ENCODE measurements at places on chromosomes 11 and 22. TPM values are rescaled to one million over a fixed set of nuclear protein-coding genes. Genes with fewer than 3 reads are reported as not detected.

GRCh38 chr11:33013755-33014154, 1.9 kb upstream of the DEPDC7 start:
- no peak for DNase-seq

- no peak for DNase-seq
Measured at GRCh38 chr22:46659791-46660186, 39.6 kb downstream of the GRAMD4 start.

- DNase-seq = peak; percentile 19
Measured at GRCh38 chr11:131924457-131925201, 554.2 kb downstream of the NTM start.

DNA sequence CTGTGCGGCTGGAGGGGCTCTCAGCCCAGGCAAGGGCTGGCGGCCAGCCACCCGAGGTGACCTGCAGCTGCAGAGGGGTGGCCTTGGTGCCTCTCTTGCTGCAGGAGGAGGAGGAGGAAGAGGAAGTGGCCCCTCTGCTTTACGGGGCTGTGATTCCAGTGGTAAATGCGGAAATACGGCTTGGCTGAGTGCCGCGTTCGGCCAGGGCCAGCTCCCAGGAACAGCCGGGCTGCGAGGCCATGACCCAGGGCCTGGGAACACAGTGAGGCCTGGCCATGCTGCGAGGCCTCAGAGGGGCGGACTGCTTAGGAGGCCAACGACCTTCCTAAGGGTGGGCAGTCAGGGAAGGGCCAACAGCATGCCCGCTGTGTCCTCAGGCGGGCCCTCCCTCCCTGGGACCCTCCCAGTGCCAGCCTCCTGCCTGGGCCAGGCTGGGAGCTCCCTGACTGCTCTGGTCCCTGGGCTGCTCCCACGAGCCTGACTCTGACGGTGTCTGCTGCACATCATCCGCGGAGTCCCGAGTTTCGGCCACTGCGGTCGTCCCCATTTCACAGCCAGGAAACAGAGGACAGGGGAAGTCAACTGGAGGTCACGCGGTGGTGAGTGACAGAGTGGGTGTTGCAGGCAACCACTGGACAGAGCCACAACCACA, 20.8 kb upstream of the PPARA start:
- no peak for DNase-seq

- DNase-seq = no peak
Measured at GRCh38 chr11:111909378-111909777, 2.2 kb downstream of the CRYAB start.

GRCh38 chr11:117022526-117022925, 75.7 kb downstream of the SIK3 start:
- DNase-seq = no peak

DNA sequence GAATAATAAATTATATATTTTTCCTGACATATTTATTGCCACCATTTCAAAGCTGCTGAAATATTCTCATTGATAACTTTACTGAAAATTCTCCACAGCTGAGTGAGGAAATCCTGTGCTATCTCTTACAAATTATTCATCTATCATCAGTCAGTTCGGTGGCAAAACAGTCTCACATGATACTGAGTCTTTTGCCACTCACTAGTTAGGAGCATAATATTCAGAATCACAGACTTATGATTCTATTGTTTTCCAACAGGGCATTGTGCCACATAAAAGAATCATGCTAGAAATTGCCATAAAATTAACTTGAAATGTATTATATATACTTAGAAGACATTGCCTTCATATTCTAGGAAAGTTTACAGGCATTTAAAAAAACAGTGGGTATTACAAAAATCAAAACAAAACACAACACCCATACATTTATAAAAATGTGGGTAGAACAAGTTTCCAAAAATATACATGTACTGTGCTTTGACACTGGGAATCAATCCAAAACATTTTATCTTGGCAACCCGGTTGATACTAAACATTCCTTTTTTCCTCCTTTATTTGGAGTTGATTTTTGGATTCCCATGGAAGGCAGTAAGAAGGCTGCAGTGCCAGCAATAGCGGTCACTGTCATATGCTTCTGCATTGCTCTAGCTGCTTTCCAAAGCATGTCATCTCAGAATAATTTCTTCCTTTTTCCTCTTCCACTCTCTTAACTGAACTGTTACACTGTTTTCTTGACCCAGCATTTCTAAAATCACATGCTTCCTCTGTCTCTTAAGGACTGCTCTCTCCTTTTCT, 42.5 kb downstream of the ATG16L2 start:
- peak; percentile 94 for DNase-seq

- peak; percentile 34 for DNase-seq
Measured at GRCh38 chr22:49789289-49790141, 38.2 kb downstream of the BRD1 start.

DNA sequence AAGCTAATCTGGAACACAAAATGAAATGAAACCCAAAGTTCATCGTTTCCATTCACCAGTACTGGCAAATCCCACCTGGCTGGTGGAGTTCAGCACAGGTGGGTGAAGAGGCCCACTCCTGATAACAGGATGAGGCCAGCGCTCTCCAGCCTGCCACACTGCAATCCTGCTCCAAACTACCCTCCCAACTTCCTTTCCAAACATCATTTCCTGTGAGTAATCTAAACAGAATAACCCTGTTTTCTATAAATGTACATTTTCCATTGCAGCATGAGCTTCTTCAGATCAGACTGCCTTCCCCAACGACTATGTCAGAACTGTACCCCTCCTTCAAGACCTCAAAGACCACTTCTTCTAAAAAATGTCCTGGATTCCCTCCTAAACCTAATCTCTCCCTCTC, 15.9 kb upstream of the NFRKB start:
- peak; percentile 80 for DNase-seq

DNA sequence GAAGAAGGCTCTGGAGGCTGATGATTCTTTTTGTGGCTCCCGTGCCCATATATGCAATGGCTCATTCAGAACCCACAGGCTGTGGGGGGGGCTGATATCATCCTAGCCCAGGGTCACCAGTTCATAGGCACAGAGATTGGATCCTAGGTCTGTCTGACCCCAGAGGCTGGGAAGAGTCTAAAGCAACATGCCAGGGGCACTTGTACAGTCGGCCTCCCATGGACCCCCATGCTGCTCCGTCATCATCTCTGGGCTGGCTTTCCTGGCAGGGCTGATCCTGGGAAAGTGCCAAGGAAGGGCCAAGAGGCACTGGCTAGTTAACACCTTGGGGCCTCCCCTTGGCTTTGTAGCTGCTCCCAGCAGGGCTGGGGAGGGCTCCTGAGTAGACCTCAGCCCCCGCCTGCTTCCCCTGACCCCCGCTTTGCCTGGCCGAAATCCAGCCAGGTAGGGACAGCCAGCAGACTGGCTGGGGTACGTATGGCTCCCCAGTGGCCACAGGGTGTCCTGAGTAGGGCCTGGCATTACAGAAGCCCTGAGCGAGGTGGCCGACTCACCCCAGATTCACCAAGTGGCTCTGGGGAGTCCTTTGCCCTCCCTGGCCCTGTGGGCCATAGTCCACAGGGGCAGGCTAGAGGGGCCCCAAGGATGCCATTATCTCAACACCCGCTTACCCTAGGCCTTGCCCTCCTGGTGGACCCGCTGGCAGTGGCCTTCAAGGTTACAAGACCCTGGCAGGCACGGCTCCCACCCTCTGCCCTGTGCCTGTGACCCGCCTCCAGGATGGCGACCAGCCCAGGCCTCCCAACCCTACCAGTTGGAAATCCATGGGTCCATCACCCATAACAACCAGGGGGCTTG, 22.5 kb downstream of the FADS3 start:
- no peak for DNase-seq

DNA sequence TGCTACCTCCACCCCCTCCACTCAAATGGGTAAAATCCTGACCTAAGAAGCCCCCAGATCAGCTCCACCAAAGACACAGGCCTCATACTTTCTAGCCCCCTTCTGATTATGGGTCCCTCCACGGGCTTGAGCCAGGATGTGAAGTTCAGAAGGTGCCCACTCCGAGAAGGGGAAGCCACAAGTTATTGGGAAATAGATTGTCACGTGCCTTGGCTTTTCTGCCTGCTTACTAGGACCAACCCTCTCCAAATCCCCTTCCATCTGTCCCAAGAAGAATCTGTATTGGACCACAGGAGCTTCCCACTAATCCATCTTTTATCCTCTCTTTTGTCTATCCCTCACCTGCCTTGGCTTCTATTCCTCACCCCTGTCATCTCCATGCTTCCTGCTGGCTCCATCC, 3.0 kb upstream of the NRGN start:
- no peak for DNase-seq

- DNase-seq = peak; percentile 67
Measured at GRCh38 chr11:86818462-86819192, 18.3 kb downstream of the PRSS23 start.

DNA sequence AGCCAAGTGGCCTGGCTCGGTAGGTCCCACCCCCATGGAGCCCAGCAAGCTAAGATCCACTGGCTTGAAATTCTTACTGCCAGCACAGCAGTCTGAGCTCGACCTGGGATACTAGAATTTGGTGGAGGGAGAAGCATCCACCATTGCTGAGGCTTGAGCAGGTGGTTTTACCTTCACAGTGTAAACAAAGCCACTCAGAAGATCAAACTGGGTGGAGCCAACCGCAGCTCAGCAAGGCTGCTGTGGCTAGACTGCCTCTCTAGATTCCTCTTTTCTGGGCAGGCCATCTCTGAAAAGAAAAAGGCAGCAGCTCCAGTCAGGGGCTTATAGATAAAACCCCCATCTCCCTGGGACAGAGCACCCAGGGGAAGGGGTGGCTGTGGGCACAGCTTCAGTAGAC, 22.3 kb upstream of the OR5B21 start:
- DNase-seq = no peak

DNA sequence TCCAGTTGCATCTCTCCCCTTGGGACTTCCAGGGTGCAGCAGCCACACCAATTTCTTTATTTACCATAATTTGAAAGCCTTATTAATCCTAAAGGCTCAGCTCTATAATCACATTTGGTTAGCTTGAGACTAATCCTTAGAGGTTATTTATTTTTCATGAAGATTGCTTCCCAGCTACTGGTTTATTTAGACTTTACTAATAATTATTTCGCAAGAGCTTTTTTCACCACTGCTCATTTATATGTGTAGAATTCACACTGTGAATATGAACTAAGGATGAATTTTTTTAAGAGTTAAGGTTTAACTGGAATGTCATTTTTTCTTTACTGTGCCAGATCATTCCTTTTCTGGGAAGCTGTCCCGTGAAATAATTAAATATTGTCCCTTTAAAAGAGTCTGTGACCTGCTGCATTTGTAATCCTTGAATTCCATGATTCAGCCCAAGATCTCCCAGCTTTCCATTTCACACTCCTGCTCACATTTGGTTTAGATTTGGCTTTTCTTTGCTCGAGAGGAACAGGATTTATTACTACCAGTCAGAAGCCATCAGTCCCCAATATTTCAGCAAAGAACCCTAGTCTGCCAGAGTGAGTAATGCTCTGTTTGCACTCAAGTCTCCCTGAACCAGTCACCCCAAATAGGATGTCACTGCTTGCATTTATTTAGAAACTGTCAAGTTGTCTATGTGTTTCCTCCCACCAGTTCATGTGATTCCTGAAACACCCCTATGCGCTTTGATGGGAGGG, 4.4 kb upstream of the CD44 start:
- no peak for DNase-seq

- no peak for DNase-seq
Measured at GRCh38 chr11:19472679-19473078, 231.9 kb upstream of the E2F8 start.

DNA sequence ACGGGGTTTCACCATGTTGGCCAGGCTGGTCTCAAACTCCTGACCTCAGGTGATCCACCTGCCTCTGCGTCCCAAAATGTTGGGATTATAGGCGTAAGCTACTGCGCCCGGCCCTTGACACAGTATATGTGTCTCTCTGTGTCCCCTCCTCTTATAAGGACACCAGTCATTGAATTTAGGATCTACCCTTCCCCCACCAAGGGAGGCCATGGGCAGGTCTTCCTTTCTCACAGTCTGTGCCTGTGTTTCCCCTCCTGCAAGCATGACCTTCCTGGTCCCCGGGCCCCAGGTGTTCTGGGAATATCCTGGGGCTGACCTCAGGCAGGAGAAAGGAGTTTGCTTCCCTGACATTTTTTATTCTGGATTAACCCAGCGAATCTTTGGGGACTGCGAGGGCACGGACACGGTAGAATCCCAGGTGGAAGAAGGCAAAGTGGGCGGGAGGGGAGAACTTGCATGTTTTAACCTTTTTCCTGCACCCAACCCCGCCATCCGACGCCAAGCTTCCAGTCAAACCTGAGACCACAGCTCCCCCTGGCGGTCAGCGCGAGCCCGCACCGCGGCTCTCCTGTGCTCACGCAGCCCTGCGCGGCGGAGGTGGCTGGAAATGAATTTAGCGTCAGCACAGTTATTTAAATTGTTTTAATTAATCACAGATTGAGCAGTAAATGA, 42.1 kb upstream of the ISX start:
- peak; percentile 29 for DNase-seq

- no peak for DNase-seq
Measured at GRCh38 chr11:40104941-40105550, 1354.4 kb downstream of the LRRC4C start.

DNA sequence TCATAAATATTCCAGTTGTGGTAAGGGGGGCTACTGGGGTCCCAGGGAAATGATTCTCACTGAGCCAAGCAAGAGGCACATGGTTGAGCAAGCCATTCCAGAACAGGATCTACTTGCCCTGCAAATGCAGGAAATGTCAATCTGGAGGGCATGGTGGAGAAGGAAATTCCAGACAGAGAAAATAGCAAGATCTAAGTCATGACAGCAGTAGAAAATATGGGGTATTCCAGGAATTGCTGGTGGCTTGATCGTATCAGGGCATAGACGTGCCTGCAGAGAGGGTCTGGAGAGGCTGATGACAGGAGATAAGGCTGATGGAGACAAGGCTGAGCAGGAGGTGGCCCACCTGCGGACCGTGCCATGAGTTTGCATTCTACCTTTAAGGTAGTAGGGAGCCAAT, 566.3 kb upstream of the CADM1 start:
- no peak for DNase-seq

MRGPRX4 gene
- total RNA-seq = 0.51 TPM

ENTHD1 gene
- not detected for total RNA-seq

OR6A2 gene
- 0.25 TPM for total RNA-seq

TANGO2 gene
- 40.1 TPM for total RNA-seq

ADORA2A gene
- total RNA-seq = 3.0 TPM

CHRM1 gene
- total RNA-seq = not detected

OR52I2 gene
- total RNA-seq = not detected

ASCL2 gene
- total RNA-seq = not detected

ABTB2 gene
- total RNA-seq = 0.13 TPM

SCO2 gene
- total RNA-seq = 3.1 TPM

TBX1 gene
- total RNA-seq = 62.8 TPM

OR51G2 gene
- total RNA-seq = not detected

All from dermis microvascular lymphatic vessel endothelial cell (primary cell).